T-cell (primary cell): ENCODE measurements at places on chromosomes 12 and 14. TPM values are rescaled to one million over a fixed set of nuclear protein-coding genes. Genes with fewer than 3 reads are reported as not detected.

The MYF5 gene
- not detected for total RNA-seq

DNA sequence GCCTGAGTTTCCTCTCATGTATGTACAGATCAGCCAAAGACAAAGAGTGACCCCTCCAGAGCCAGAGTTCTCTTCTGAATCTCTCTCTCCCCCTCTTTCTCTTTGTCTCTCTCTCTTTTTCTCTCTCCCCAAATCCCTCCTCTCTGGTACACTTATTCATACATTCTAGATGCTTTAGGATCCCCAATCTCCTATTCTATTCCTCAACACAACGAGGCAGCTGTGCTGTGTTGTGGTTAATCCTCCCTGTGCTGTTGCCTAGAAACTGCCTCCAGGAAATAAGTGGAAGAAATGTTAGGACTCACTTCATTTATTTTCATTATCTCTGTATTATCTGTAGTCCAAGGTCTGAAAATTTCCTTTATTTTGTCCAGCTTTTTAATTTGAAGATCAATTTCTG, 350.5 kb upstream of the OR4E1 start:
- no peaks in the 10 kb centered on the region for H3K27me3 ChIP-seq
- no peak overlapping the region for H3K4me3 ChIP-seq
- H3K36me3 ChIP-seq, result no peaks in the 10 kb centered on the region
- no peaks in the 10 kb centered on the region for H3K4me1 ChIP-seq
- no peak overlapping the region for H3K27ac ChIP-seq

The TMEM229B gene
- 41.7 TPM for total RNA-seq

The ZFYVE1 gene
- total RNA-seq, result 15.5 TPM

GRCh38 chr12:82425241-82425640, 66.9 kb downstream of the METTL25 start:
- H3K27ac ChIP-seq, result no peak overlapping the region
- no peak for DNase-seq
- H3K4me3 ChIP-seq, result no peak overlapping the region
- H3K36me3 ChIP-seq, result no peaks in the 10 kb centered on the region

The KLRC3 gene
- total RNA-seq, result 9.9 TPM

DNA sequence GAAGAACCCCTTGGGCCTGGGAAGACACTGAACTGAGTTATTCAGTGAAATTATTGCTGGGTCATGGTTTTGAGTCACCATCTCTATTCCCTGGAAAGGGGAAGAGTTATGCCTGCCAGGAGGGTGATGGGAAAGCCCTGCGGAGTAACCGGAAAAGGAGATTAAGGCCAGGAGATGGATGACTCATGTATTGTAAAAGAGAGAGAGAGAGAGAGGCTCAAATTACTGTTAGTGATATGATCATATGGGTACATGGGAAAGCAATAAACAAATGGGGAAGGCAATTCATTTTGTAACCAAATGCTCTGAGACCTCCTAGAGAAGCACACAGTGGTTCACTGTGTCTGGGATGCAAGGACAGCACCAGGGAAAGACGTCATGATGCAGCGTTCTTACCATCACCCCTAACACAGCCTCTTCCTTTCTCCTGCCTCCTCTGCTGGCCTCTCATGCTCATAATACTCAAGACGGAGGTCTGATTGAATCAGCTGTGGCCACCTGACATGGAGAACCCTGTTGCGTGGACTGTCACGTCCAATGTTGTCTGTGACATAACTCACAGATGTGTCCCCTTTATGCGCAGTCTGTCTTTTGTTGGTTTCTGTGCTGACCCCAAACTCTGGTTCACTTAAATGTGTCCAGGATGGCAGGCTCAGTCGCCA, 243.7 kb downstream of the TMEM132D start:
- no peak for DNase-seq
- H3K4me3 ChIP-seq, result no peak overlapping the region
- no peaks in the 10 kb centered on the region for H3K27me3 ChIP-seq
- H3K4me1 ChIP-seq, result no peaks in the 10 kb centered on the region
- H3K36me3 ChIP-seq, result no peaks in the 10 kb centered on the region

- no peak for DNase-seq
- H3K4me3 ChIP-seq, result no peak overlapping the region
These were observed 29.8 kb upstream of the CCT2 start for GRCh38 chr12:69555461-69555860.

DNA sequence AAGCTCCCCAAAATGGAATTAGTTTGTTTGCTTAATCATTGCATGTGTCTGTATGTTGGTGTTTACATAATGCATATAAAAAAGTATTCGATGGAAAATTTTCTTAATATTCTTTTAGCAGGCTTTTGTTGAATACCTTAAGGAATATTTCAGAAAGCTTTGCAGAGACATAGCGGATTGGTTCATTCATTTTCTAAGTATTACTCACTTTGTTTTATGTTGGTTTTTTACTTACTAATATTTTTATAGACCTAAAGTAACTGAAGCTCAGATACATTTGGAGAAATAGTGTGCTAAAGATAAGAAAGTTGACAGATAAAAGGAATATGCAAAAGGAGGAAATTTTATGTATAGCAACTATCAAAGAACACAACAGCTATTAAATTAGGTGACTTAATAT, 191.0 kb downstream of the ERC1 start:
- no peak overlapping the region for H3K4me3 ChIP-seq
- H3K36me3 ChIP-seq, result peaks cover 6% of the 10 kb centered on the region
- DNase-seq, result no peak
- H3K27ac ChIP-seq, result no peak overlapping the region
- no peaks in the 10 kb centered on the region for H3K27me3 ChIP-seq

DNA sequence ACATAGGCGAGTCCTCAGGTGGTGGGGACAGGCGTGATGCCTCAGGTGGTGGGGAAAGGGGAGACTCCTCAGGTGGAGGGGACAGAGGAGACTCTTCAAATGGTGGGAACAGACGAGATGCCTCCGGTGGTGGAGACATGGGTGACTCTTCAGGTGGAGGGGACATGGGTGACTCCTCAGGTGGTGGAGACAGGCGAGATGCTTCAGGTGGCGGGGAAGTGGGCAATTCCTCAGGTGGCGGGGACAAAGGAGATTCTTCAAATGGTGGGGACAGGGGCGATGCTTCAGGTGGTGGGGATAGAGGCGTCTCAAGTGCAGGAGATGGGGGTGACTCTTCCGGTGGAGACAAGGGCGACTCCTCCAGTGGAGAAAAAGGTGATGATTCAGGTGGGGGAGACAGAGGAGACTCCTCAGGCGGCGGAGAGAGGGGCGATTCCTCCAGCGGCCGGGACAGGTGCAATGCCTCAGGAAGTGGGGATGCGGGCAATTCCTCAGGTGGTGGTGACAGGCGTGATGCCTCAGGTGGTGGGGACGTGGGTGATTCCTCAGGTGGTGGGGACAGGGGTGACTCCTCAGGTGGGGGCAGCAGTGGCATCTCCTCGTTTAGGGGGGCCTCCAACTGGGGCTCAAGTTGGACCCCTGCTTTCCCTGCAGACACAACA, 8.7 kb downstream of the KMT2D start:
- no peak overlapping the region for H3K4me3 ChIP-seq
- no peaks in the 10 kb centered on the region for H3K27me3 ChIP-seq
- H3K27ac ChIP-seq, result no peak overlapping the region

GRCh38 chr14:32702562-32702961, 236.1 kb upstream of the NPAS3 start:
- no peak overlapping the region for H3K4me3 ChIP-seq
- H3K36me3 ChIP-seq, result no peaks in the 10 kb centered on the region
- H3K27me3 ChIP-seq, result no peaks in the 10 kb centered on the region
- no peaks in the 10 kb centered on the region for H3K4me1 ChIP-seq
